ENCODE measurements at places on chromosomes 6 and 20.

DNA sequence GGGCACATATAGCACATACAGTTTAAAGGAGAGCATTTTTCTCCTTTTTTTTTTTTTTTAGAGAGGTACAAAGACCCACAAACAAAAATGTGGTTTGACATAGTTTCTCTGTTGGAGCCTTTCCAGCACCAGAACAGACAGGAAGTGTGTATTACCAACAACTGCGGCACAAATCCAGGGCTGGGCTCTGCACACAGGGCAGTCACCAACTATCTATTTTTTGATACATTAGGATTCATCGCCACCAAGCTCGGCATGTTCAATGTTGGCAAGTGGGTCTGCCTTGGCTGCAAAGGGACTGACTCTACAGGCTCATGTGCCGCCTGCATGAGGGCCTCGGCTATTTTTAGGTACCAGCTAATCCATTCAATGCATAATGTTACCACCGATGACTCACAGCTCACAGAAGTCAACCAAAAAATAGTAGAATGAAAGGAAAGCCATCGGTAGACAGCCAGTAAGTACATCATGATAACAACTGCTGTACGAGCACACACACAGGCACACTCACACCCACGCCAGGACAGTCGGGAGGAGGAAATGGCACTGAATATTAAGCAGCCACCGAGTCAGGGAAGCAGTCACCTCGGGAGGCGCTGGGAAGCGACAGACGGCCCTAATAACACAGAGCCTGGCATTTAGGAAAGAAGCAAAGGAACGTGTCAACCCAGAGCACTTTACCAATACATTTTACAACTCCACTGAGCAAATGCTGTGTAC, 81.6 kb downstream of the GMPR start:
- DNase-seq, result no peak

DNA sequence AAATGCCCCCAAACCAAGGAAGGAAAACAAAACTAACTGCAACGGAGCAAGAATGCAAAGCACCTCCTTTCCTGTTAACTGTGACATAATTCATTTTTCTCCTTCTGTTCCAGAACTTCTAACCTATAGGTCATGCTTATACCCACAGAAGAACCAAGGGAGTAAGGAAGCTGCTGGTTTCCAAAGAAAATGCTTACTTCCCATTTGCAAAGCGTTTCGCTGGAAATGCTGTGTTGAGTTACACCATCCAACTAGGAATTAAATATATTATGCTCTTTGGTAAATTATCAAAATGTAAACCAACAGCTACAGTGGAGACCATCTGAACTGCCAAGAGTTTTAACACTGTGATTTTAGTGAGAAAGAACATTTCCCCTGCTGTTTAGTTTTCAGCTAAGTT, 42.9 kb downstream of the ATXN1 start:
- no peak for DNase-seq

DNA sequence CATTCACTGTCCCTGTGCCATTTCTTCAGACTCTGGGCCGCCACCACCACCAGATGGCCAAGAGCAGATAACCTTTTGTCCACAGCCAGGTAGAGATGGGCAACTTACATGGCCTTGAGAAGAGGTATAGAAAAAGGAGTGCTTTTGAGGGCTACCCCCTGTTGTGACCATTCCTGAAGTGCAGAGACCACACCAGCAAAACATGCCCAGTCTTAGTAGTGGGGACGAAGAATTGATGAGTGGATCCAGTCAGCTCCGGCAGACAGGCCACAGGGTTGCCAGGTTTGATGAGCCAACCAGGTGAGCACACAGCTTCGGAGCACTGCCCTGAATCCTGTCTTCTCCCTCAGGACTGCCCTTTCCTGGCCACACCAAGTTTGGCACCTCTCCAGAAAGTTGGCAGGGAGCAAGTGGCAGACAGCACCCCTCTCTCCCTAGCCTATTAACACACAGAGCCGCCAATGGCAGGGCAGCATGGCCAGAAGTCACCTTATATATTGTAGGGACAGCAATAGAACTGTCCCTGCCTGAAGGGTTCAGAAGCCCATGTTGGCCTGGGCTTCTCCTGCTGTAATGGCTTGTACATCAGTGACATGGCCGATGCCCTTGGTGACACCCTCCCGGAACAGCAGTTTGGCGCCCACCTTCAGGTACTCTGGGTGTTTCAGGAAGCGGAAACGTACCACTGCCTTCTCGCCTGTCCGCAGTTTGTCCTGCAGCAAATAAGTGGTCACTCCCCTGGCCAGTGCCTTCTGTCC, 7.8 kb downstream of the GTPBP2 start:
- no peak for DNase-seq

DNA sequence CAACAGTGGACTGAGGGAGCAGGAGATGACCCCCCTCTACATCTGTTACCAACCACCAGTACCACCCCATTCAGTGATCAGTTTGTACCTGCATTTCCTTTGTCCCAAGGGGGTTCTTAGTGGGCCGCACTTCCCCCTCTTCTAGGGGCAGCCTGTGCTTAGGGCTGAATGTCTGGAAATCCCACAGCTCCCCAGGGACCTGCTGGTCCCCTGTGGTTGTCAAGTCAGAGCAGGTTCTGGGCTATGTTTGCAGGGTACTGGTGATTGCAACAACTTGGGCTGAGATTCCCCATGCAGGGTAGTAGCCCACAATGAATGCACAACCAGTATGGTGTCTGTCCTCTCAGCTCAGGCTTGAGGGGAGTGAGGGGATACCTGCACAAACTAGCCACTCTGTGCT, 39.7 kb upstream of the COL10A1 start:
- peak; percentile 16 for DNase-seq

GRCh38 chr6:4714961-4715501, 61.2 kb upstream of the CDYL start:
- no peak for DNase-seq

- no peak for DNase-seq
Measured at GRCh38 chr20:11394145-11394833, 523.4 kb upstream of the BTBD3 start.

GRCh38 chr6:149168968-149169367, 148.5 kb upstream of the TAB2 start:
- no peak for DNase-seq

GRCh38 chr20:49896204-49896603, 19.1 kb downstream of the SPATA2 start:
- no peak for DNase-seq

- DNase-seq, result peak; percentile 88
Measured at GRCh38 chr20:62143081-62143956, at the start of the genes PSMA7 and SS18L1. Gene PSMA7, minus strand, starts transcription at chr20:62143394. Its CDS starts 91 bp downstream, at chr20:62143303. Gene SS18L1, plus strand, starts transcription at chr20:62143769. Its CDS starts 52 bp downstream, at chr20:62143821.

GRCh38 chr20:46312075-46312944, 4.0 kb upstream of the CDH22 start:
- DNase-seq, result no peak

- no peak for DNase-seq
Measured at GRCh38 chr20:58471193-58472164, 43.7 kb downstream of the APCDD1L start.

GRCh38 chr6:10957414-10957886, 70.6 kb downstream of the SYCP2L start:
- no peak for DNase-seq

DNA sequence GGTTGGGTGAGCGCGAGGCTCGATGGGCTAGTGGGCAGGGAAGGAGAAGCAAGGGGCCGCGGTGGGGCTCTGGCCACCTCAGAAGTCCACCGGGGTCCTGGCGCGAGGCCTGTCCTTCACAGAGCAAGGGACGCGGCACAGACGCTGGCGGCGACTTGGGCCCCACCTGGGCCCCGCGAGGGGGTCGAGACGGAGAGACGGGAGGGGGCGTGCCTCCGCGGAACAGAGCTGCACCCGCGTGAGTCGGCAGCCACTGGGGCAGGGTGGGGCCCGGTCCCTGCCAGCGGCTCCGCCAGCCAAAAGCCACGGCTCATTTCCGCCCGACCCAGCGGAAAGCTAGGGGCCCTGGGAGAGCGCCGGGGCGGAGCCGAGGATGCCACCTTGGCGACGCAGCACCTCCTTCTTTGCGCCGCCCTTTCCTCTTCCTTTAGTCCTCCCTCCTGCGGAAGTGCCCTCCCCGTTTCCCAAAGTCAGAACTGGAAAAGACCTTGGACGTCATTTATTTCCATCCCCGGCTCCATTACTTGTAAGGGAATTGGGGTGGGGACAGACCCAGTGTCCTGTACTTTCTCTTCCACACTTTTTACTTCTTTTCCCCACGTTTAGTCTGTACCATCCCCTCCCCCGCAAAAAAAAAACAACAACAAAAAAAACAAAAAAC, at the start of gene CUL7:
CUL7 (minus strand) TSS at position 307 of the 661 bp plus-strand sequence. CDS start 1,063 bp downstream, outside the sequence.
- DNase-seq, result peak; percentile 77

DNA sequence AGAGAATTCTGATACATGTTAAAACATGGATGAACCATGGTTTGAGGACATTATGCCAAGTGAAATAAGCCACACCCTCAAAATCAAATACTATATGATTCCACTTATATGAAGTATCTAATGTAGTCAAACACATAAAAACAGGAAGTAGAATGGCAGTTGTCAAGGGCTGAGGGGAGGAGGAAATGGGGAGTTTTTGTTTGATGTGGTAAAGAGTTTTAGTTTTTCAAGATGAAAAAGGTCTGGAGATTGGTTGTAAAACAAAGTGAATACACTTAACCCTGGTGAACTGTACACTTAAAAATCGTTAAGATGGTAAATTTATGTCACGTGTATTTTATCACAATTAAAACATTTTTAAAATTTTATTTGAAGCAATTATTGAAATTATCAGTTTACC, 127.4 kb upstream of the GRIK2 start:
- DNase-seq, result no peak

DNA sequence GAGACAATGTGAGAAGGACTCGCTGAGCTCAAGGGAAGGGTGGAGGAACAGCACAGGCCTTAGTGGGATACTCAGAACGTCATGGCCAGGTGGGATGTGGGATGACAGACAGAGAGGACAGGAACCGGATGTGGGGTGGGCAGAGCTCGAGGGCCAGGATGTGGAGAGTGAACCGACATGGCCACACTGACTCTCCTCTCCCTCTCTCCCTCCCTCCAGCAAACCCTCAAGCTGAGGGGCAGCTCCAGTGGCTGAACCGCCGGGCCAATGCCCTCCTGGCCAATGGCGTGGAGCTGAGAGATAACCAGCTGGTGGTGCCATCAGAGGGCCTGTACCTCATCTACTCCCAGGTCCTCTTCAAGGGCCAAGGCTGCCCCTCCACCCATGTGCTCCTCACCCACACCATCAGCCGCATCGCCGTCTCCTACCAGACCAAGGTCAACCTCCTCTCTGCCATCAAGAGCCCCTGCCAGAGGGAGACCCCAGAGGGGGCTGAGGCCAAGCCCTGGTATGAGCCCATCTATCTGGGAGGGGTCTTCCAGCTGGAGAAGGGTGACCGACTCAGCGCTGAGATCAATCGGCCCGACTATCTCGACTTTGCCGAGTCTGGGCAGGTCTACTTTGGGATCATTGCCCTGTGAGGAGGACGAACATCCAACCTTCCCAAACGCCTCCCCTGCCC, 1.7 kb downstream of the TNF start:
- no peak for DNase-seq

DNA sequence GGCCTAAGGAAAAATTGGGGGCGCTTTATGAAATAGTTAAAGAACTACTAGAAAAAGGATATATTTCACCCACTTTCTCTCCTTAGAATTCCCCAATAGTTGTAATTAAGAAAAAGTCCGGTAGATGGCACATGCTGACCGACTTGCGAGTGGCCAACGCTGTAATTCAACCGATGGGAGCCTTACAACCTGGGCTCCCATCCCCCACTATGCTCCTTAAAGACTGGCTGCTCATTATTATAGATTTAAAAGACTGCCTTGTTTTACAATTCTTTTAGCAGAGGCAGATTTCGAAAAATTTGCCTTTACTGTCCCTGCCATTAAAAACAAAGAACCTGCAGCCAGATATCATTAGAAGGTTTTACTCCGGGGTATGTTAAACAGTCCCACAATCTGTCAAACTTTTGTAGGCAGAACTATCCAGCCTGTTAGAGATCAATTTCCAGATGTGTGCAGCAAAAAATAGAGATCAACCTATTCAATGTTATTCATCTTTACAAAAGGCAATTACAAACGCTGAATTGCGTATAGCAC, 58.5 kb upstream of the PRSS16 start:
- DNase-seq, result peak; percentile 71

GRCh38 chr6:1630771-1631217, 21.1 kb downstream of the FOXC1 start:
- DNase-seq, result no peak

DNA sequence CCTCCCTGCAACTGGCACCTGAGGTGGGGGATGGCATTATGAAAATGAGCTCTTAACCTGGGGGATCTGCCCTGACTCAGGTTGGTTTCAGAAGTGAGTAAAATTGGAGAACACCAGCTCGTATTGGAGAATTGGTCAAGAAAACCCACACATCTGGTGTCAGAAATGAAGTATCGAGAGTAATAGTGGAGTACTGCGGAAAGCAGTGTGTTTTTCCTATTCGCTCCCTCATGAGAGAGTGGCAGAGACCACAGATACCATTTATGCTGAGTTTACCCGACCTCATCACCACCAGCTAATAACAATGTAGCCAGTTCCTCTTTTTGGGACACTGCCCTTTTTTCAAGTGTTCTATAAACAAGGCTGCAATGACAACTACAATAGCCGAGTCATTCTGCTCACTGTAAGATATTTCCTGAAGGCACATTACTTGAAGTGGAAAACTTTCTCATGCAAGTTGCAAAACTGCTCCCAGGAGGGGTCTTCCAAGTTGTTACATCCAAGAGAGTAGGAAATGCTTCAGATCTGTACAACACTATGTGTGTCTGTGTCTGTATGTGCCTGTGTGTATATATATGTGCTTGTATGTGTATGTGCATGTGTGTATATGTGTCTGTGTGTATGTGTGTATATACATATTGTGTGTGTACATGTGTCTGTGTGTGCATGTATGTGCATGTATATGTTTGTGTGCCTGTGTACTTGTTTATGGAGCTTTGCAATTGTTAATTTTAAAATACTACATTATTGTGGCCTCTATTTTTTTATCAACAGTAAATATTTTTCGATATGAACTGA, 106.0 kb upstream of the CST7 start:
- DNase-seq, result peak; percentile 36

GRCh38 chr20:18403269-18403668, 63.6 kb downstream of the DZANK1 start:
- no peak for DNase-seq

DNA sequence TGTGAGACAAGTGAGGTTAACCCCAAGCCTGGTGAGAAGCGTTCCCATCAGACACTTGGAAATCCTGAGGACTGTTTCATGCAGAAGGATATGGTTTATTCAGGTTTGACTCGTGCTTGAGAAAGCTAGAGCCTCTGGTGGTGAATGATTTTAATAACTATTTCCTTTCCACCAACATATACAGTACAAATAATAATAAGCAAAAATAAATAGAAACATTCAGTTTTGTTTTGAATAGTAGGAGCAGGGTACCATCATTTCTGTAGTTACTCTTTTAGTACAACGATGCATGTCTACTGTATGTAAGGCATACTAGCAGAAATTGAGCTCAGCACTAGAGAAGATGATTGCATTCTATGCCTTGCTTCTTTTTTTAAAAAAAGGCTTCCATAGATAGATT, 33.5 kb downstream of the PLG start:
- no peak for DNase-seq

GRCh38 chr6:111993342-111993741, 60.6 kb upstream of the CCN6 start:
- no peak for DNase-seq

- DNase-seq, result no peak
Measured at GRCh38 chr6:119294984-119295383, 54.6 kb downstream of the MAN1A1 start.

- no peak for DNase-seq
Measured at GRCh38 chr20:48933017-48933766, 11.7 kb downstream of the ARFGEF2 start.
